ENCODE measurements at places on chromosomes 7 and 10. TPM values are rescaled to one million over a fixed set of nuclear protein-coding genes. Genes with fewer than 3 reads are reported as not detected.
A peak's percentile ranks its signal among the peaks of the same experiment; 100 is the strongest.

GRCh38 chr7:73891178-73891885 lies 30.4 kb downstream of the TMEM270 start:
- DNase-seq = peak; percentile 56

GRCh38 chr7:36115448-36116321 lies 37.4 kb upstream of the EEPD1 start:
- DNase-seq = no peak

OR2F1 gene
- total RNA-seq = not detected

MSMB gene
- not detected for total RNA-seq

CCDC172 gene
- total RNA-seq = not detected

DNA sequence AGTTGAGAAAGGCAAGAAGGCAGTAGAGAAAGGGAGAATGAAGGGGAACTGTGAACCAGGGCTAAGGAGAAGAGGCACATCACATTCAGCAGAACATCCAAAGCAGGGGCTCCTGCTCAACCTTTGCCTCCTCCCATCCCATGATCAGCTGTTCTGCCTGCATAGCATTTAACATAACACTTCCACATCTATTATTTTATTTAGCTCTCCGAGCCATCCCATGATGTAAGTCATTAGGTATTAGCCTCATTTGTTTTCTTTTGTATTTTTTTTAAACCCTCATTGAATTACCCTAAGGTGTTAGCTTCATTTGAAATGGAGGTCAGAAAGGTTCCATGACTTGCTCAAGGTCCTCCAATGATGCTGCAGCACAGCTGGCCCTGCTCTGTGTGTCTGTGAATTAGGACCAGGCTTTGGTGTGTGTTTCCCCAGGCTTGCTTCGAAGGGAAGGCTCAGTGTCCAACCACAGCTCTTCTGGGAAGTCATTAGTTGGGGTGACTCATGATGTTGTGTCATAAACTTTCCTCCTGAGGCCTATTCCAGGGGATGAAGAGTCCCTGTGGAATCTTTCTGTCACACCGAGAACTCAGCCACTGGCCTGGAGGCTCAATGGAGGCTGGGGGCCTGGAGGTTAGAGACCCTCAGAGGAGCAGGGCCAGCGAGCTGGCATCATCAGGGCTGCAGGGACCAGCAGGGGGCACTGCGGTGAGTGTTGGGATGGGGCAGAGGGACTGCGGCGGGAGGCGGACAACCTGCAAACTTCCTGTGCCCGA lies 16.5 kb downstream of the NPFFR1 start:
- peak; percentile 51 for DNase-seq

DNA sequence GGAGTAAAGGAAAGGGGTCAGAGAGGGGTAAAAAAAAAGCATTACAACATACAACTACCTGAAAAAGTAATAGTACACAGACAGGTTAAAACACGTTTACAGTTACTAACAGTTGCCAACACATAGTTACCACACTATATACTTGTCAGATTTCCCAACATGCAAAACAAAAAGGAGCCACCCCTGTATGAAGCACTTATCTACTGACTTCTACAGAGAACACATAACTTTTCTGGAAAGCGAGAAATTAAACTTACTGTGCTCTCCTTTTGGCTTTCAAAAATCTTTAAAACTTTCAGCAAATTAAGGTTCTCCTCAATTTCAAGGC lies 2.1 kb downstream of the ABI1 start:
- no peak for DNase-seq

All from neural progenitor cell (in vitro differentiated cells).